ENCODE measurements at places on chromosomes 12 and 14.

- peak; percentile 29 for DNase-seq
These were observed 20.8 kb downstream of the FAM222A start for GRCh38 chr12:109734219-109735000.

DNA sequence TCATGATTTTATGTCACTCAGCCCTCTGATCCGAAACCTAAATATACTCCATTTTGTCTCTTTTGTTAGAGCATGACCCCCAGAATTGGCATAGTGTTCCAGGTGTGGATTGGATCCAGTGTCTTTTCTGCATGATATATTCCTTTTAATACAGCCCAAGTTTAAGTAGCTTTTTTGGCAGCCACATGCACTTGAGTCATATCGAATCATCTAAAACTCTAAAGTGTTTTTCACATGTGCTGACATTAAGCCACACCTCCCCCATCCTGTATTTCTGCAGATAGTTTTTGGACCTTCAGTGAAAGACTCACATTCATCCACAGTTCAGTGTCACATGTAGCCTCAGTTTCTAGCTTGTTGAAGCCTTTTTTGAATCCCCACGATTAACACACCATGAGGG, 30.6 kb downstream of the BORCS5 start:
- no peak for DNase-seq

GRCh38 chr14:90903101-90903500, 86.9 kb upstream of the TTC7B start:
- DNase-seq: peak; percentile 66

DNA sequence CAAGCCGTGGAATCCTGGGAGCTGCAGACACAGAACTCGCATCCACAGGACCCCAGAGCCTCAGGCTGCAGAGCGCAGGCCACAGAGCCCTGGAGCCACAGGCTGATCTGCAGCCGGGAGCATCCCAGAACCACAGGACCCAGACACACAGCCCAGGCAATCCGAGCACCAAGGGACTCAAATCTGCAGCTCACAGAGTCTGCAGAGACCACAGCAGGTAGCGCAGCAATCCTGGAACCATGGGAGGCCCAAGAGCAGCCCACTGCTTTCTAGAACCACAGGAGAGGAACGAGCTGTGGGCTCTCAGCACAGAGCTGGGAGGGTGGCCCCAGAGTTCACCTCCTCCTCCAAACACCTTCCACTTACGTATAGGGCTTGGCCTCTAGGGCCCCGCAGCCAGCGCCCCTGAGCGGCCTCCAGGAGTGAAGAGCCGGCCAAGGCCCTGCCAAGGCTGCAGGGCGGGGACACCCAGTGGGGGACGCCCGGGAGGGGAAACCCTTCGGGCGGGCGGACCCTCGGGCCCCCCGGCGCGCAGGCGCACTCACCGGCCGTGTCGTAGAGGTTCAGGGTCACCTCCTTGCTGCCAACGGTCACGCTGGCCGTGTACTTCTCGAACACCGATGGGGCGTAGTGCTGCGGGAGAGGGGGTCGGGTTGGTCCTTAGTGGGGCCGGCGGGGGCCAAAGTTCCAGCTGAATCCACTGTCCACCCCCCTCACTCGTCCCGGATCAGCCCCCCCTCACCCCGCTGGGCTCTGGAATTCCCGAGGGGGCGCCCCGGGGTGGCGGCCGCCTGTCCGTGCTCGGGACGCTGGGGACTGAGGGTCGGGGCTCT, 665 bp downstream of the RHOF start:
- no peak for DNase-seq

- no peak for DNase-seq
These were observed 2.5 kb downstream of the RASAL1 start for GRCh38 chr12:113133036-113133435.

DNA sequence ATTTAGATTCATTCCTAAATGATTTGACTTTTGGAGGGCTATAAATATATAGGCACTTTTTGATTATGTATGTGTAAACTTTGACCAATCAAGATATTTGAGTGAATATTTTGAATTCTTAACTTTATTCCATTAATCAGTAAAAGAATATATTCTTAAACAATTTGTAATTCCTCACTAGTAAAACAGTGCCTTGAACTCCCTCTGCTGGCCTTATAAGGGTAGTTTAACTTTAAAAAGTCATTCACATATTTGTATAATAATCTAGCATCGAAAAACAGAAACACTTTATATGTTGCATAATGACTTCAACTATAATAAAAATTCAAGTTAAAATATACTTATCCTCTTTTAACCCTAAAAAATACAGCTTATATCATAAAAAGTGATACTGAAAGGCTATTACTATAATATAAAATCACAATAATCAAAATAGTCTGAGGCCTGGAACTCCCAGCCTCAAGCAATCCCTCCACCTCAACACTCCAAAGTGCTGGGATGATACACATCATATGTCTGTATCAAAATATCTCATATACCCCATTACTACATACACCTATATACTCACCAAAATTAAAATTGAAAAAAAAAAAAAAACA, 31.2 kb downstream of the CCDC59 start:
- no peak for DNase-seq

DNA sequence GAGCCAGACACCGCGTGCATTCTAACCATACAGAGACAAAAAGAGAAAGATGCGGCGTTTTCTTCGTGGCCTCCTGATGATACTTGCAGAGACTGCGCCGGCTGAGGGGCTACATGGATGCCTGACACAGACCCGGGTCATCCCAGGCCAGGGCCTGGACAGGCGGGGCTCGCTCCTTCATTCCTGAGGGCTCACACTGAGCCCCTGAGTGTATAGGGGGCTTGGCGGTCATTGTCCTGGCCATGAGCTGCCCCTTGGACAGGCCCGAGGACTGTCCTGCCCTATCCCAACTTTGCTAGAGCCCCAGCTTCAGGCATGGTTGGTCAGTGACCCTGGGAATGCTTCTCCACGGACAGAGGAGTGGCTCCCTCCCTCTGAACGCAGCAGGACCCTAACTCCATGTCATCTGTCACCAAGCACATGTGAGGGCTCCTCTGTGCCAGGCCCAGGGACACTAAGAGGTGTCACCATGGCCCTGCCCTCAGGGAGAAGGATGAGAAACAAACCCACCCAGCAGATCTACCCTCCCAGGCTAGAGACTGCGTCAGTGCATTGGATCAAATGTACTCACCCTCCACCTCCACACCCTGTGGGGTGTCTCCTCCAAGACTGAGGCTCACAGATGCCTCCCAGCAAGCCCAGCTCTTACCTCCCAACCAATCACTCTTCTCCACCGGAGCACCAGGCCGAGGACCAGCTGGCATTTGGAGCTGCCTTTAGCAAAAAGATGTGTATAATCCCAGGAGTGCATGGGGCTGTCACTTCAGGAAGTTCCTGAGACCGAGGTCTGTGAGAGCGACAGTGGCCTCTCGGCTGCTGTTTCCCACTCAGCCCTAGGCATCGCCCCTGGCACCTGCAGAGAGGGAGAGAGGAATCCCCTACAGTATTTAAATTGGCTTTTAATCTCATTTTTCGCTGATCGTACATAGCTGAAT, 102.7 kb downstream of the DICER1 start:
- DNase-seq: peak; percentile 0

- no peak for DNase-seq
These were observed 34.2 kb upstream of the C14orf180 start for GRCh38 chr14:104545151-104545941.

- DNase-seq: no peak
These were observed 176.7 kb downstream of the NUAK1 start for GRCh38 chr12:105961821-105962671.

- no peak for DNase-seq
These were observed 232.0 kb downstream of the GRIN2B start for GRCh38 chr12:13749389-13749788.
